ENCODE measurements at places on chromosomes 6 and 20. TPM values are rescaled to one million over a fixed set of nuclear protein-coding genes. Genes with fewer than 3 reads are reported as not detected.
A peak's percentile ranks its signal among the peaks of the same experiment; 100 is the strongest.

The NKX2-2 gene
- not detected for polyA plus RNA-seq

The C6orf62 gene
- polyA plus RNA-seq, result 100 TPM

The PLN gene
- 0.23 TPM for polyA plus RNA-seq

The SAMD10 gene
- 2.0 TPM for polyA plus RNA-seq

The OR2J2 gene
- not detected for polyA plus RNA-seq

The RSPH4A gene
- not detected for polyA plus RNA-seq

The PRSS35 gene
- not detected for polyA plus RNA-seq

The NOX3 gene
- polyA plus RNA-seq, result not detected

DNA sequence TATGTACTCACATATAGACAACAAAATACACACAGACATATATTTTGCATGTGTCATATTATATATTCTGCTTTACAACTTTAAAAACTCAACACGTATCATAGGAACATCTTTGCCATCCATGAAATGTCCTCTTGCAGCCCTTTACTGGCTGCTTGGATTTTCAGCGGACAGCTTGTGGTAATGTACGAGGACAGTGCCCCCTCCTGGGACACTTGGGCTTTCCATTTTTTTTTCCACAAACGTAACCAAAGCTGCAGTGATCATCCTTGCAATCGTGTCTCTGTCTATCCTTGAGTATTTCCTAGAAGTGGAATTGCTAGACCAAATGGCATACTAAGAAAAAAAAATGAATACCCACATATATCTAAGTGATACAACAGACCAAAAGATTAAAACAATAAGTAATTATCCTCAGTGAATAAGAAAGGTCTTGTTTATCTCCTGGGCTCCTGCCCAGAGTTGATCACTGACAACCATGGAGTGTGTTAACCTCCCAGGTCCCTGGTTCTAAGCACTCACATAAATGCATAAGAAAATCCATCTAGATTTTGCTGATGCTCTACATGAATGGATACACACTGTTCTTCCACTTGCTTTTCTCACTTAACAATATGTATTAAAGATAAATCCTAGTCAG lies 18.1 kb downstream of the BPI start:
- no peak for DNase-seq

- DNase-seq, result peak; percentile 80
These were observed 6.6 kb upstream of the BTNL2 start for GRCh38 chr6:32413427-32414047.

DNA sequence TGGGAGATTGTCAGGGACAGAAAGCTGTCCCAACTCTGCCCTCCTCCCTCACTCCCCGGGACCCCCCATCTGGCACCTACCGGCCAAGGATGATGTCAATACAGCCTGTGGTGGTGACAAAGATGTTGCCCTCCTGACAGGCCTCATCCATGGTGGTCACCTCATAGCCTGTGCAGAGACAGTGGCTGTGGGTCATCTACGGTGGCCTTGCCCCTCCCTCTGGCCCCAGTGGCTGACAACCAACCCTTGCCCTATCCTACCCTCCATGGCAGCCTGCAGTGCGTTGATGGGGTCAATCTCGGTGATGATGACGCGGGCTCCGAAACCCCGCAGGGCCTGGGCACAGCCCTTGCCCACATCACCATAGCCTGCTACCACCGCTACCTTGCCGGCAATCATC lies 12.7 kb downstream of the AHCY start:
- no peak for DNase-seq

- no peak for DNase-seq
These were observed 69.1 kb downstream of the GRIK2 start for GRCh38 chr6:101462576-101462975.

DNA sequence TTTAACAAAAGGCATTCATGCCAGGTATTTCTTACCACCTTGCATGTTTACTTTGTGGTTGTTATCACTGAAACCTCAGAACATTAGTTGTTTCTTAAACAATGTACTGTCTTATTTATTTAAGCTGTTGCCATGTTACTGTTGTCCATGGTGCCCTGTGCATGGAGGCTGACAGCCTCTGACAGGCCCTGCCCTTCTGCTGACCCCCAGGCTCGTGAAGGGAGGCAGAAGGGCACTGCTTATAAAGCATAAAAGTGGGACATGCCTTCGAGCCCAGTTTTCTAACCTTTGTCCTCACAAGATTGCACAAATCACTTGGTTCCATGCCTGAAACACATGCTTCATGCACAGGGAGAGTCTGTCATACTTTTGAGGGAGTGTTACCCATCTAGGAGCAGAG lies 46.7 kb upstream of the CLIC5 start:
- no peak for DNase-seq

DNA sequence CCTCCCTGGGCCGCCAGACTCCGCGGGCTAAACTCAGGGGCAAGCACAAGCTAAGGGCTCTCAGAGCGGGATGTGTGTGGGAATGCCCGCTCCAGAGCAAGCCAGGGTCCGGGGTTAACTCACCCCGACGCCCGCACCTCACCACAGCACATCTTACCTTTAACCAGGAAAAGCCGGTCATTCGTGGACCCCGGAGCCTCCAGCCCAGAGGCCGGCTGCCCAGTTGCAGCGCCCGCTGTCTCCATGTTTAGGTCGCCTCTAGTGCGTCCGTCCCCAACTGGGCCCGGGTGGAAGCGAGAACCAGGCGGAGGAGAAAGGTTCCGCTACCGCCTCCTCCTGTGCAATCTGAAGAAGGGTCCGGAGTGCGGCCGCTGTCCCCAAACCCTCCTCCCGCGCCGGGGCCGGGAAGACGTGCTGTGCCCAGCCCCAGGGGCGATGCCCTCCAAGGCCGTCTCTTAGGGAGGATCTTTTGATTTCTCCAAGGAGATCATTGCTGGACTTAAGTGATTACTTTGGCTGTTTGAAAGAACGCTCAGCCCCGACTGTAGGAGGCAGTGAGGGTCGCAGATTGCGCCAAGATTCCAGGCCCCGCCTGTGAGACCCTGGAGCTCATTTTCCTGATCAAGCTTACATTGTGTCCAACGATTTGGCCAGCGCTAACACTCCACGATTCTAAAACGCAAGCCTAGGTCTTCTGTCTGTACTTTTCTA lies at the start of gene TMEM242:
Gene TMEM242, minus strand, starts transcription at position 265 of the 711 bp plus-strand sequence. Its CDS starts 20 bp downstream, at position 245.
- peak; percentile 84 for DNase-seq

DNA sequence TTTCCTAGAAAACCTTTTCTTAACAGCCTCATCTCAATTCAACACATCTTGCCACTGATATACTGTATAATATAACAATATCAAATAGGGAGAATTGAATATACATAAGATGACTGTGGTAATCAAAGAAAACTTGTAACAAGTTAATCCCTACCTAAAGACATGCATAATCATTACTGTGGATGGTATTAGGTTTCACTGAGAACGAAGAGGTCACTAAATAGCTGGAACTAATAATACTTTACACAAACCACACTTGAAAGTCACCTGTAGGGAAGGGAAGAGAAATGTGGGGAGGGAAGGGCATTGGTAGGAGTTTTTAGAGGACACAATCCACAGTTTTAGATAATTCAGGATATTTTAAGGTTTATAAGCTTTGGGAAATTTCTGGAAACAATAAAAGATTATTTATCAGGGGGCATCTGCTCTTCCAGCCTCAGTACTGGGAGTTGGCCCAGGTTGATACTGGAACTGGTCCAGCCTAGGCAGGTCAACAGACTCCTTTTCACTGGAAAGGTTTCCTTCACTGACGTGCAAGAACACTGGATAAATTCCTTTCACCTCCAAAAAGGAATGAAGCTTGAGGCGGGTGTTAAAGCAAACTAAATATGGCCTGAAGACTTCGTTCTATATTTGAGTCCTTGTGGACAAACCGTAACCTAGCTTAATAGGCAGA lies 44.0 kb downstream of the MAP7 start:
- DNase-seq, result no peak

- DNase-seq, result no peak
These were observed 594 bp downstream of the ARFGEF3 start for GRCh38 chr6:138162111-138162954.

DNA sequence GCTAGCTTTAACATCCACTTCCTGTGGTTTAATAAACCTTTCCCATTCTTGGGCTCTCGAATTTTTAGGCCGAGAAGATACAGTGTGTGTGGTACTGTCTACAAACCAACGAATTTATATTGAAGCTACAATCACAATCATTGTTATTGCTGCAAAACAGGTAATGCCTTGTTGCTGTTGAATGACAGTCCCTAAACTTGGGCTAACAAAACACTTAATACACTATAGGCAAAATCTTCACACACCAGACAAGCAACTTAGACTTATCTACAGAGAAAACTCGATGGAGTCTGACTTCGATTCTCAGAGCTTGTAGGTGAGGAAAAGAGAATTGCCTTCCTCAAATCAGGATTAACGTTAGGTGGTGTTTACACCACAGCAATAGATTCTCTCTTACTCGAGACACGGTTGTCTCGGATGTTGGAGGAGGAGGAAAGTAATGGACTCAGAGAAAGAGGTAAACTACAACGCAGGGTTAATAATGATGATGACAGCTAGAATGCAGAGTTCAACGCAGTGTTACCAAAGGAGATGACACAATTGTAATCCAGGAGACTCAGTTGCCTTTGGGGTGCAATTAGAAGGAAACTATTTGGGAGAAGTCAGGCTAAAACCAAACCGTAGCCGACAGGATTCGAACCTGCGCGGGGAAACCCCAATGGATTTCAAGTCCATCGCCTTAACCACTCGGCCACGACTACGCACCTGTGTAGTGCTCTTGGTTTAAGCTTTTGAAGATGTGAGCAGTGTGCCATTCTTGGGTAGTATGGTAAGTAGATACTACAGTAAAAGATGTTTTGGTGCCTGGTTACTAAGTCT lies 32.5 kb upstream of the ZNF184 start:
- peak; percentile 24 for DNase-seq

GRCh38 chr20:61173267-61173666 lies 78.8 kb upstream of the CDH4 start:
- DNase-seq, result no peak

- no peak for DNase-seq
These were observed 896 bp upstream of the RNASET2 start for GRCh38 chr6:166957087-166957804.
